Naive thymus-derived CD4-positive, alpha-beta T cell (primary cell): ENCODE measurements at places on chromosomes 11 and 22.

GRCh38 chr11:105130189-105130813, 9.3 kb downstream of the CARD18 start:
- DNase-seq, result no peak

- no peak for DNase-seq
Observed at GRCh38 chr22:35440129-35440528, 40.2 kb downstream of the MCM5 start.

GRCh38 chr11:33959855-33960400, 68.1 kb upstream of the LMO2 start:
- no peak for DNase-seq

DNA sequence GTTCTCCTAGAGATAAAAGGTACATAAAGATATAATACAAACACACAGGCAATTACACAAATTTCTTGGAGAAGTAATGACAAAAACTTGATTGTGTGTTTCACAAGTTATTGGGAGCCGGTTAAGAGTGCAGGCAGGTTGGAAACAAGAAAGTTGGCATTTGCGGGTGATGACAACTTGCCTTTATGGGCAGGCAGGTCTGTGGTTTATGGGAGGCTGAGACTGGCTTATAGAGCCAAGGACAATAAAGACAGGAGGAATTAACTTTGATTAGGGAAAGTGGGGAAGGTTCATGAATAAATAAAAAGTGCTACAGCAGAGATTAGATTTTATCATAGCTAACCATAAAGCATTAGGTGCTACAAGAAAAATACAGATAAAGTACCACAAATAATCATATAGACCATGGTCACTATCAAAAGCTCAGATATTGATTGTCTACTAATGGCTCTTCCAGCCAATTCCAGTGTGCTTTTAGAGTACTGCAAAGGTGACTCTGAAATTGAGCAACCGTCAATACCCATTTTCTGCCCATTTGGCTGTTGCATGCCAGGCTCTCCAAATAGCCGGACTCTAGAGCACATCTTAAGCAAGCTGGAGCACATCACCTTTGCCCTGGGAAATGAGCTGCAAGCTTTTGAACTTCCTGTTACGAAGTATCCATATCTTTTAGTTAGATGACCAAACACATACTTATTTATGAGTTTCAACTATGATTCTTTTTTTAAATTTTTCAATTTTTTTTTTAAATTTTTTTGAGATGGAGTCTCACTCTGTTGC, 33.9 kb upstream of the GAB2 start:
- DNase-seq, result no peak

DNA sequence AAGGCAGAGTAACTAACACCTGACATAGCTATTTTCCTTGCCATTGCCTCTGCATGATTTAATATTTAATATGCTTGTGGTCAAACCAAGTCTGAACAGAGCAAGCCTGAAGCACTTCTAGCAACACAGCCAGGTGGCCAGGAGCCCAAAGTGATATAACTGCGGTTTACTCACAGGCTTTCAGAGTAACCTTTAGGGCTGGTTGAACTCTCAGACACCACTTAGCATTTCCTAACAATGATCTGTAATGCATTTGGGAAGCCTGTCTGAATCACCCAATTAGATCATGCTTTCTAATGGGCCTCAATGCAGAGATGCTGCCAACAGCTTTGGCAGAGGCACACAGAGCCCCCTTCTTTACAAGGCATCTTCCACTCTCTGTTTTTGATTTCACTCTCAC, 96.1 kb downstream of the FDX1 start:
- DNase-seq, result no peak

- no peak for DNase-seq
Observed at GRCh38 chr11:70709596-70709995, 311.3 kb downstream of the CTTN start.

- no peak for DNase-seq
Observed at GRCh38 chr22:42645341-42645937, 3.8 kb downstream of the CYB5R3 start.

GRCh38 chr22:28142361-28142961, 223.4 kb upstream of the PITPNB start:
- no peak for DNase-seq

DNA sequence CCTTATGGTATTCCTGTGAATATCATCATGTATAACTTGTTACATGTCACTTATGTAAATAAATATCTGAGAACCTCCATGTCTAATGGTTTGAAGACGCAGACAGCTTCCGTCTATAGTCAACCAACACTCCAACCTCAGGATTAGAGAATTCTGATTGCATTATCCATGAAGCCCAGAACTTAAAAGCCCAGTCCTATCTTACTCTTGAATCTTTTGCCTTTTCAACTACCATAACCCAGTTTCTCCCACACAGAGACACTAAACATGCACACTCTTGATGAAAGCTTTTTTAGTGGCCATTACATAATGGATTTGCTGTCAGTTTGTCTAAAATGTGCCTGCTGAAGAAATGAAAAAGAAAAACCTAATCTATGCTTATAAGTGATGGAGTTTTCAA, 1219.2 kb downstream of the LRRC4C start:
- DNase-seq, result no peak

DNA sequence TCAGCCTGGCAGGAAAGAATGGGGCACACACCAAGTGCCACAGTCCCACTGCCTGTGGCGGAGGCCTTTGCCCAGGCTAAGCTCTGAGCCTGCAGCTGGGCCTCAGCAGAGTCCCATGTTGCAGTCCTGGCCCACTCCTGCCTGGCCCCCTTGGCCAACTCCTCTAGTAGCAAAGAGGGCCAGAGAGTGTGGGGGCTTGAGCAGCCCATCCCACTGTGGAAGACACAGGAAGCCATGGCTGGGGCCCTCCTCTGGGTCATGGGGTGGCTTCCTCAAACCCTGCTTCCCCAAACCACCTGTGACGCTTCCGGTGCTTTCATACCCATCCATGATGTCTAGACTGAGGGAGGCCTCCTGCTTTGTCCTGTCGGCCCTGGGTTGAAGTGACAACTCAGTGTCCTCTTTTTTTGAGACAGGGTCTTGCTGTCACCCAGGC, 5.8 kb downstream of the RPS19BP1 start:
- no peak for DNase-seq

- DNase-seq, result no peak
Observed at GRCh38 chr11:36027731-36028130, 83.9 kb downstream of the LDLRAD3 start.

GRCh38 chr11:28231475-28231874, 123.3 kb downstream of the METTL15 start:
- DNase-seq, result no peak

DNA sequence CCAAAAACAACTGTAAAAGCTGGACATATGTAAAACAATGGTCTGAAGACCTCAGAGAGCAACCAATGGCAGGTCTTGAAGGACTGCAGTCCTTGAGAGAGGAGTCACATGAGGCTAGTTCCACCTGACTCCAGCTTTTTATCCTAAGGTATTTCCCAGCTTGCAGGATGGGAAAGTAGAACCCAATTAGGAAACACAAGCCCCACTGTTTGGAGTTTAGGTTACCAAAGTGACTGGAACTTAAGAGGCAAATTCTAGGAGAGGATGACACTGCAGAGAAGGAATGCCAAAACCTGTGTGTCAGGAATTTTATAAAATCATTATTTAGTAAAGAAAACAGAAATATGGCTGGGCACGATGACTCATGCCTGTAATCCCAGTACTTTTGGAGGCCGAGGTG, 18.4 kb downstream of the OR2AT4 start:
- no peak for DNase-seq

GRCh38 chr11:19241260-19242178, 774 bp upstream of the E2F8 start:
- DNase-seq, result no peak

GRCh38 chr11:36566407-36567053, 1.3 kb upstream of the RAG1 start:
- DNase-seq, result no peak

DNA sequence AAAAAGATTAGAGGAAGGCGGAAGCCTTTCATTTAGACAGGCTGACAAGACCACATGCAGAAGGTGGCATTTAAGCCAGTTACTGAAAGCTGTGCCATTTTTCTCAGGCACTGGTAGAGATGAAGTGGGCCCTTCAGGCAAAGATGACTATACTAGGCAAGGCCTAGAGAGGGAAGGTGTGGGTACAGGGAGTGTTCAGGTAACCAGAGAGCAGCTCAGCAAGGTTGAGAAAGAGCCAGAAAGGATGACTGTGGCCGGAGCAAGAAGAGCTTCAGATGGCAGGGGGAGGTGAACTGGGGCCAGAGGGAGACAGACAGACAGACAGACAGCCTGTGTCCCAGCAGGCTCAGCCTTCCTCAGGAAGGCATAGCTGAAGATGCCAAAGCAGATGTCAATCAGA, 88.1 kb upstream of the NARS2 start:
- no peak for DNase-seq

DNA sequence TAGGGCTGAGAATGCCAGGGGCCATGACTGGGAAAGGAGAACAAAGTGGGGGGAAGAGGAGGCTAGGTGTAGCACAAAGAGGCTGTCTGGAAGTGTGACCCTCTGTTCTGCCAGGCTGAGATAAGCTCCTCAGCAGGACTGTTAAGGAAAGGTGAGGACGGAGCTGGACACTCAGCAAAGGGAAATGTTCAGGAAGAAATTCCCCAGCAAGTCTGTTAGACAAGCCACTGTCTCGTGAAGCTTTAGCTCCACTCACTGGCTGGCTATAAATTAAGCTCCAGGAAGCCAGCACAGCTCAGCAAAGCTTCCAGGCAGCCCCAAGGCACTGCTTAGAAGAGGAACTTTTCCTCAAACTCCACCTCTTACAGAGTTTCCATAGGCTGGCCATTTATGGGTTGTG, 181.2 kb upstream of the API5 start:
- DNase-seq, result no peak

- no peak for DNase-seq
Observed at GRCh38 chr22:47292546-47293320, 530.3 kb downstream of the TBC1D22A start.

GRCh38 chr11:67376873-67377808, 3.7 kb upstream of the CLCF1 start:
- no peak for DNase-seq

DNA sequence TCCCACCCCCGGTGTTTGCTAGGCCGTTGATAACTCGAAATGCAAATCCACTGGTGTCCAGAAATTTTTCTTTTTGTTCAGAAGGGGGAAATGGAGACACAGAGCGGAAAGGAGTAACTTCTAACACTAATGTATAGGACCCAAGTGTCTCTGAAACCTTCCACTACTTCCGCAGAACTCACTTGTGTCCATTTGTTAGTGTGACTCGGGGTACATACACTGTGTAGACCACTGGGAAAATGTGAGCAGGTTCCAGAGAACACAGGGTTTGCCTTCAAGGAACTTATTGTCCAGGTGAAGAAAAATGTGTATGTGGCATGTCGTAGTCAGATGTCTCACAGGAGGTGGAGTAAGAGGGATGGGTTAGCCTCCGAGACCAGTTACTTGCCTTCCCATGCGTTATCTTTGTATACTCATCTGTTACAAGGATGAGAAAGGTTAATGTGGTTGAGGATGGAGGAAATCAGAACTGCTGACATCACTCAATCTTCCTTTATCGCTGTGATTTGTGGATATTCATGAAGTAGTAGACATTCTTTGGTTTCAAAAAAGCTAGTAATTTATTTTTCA, 857 bp downstream of the ARCN1 start:
- DNase-seq, result peak; percentile 37

- no peak for DNase-seq
Observed at GRCh38 chr11:130732476-130732875, 183.8 kb downstream of the SNX19 start.

GRCh38 chr11:37988031-37988430, 1390.0 kb upstream of the RAG2 start:
- no peak for DNase-seq

DNA sequence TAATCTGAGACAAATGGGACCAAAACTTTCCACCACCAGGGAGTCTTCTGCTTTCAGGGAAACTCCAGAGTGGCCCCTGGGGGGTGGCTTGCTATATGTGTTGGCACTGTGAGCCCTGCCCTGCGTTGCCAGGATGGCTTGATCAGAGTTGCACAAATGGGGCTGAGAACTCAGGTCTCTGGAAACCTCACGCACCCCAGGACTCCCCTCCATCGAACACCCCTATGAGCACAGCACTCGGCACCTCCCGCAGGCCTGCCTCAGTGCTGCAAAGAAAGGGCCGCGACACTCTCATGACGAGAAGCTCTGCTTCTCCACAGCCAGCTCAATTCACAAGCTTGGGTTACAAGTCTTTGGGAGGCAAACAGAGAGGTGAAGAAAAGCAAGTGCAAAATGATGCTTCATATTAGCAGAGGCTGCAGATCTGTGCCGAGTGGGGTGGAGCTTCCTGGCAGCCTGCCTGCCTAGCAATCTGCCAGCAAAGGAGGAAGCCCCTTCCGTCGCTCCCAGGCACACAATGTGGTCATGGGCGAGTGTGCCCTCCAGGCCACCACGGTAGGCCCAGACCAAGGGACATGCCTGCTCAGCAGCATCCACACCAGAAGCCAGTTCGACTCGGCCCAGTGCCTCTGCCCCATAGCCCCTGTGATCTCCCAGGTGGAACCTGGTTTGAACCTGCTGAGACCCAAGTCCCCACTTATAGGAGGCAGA, 55.7 kb downstream of the MYH9 start:
- DNase-seq, result peak; percentile 75
